Activated CD4-positive, alpha-beta T cell treated with anti-CD3 and anti-CD28 coated beads, Interleukin-2, amount 10 ng/mL, durations not matched to agents 24 days and 14 days (primary cell): ENCODE measurements at places on chromosomes 13 and 19.

DNA sequence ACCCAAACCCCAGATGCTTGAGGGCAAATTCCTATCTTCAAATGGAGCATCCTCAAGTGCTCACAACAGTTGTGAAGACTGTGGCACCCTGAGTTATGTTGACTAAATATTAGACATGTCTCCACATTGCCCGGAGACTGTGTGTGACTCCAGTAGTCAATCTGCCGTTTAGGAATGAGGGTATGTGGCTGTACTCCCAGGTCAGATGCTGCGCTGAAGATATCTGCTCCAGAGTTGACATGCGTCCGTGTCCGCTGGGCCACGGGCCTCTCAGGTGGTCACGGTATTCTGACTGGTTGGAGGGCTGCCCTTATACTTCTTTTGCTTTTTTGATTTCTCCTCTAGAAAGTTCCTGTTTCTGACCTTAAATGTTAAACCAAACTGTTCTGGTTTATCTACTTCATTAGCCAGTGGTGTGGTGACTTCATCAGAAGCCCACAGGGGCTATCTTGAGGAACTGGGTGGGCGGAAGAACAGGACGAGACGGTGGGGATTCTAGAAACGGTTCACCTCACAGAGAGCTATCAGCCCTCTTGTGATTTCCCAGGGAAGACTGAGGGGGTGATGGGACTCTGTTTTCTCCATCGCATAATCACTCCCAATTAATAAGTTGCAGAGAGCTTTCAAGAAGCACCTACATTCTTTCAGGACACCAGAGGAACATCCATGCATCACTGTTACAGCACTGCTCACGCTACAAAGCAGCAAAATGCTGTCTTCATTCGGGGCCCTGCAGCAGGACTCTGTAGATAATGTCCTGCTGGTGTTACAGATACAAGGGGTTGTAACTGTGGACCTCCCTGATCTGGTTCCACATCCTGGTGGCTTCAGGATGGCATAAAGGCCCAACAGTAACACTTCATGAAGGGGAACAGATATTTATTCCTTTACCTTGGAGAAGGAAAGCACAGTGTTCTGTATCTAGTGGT, 1.3 kb upstream of the LCP1 start:
- peak; percentile 67 for DNase-seq

DNA sequence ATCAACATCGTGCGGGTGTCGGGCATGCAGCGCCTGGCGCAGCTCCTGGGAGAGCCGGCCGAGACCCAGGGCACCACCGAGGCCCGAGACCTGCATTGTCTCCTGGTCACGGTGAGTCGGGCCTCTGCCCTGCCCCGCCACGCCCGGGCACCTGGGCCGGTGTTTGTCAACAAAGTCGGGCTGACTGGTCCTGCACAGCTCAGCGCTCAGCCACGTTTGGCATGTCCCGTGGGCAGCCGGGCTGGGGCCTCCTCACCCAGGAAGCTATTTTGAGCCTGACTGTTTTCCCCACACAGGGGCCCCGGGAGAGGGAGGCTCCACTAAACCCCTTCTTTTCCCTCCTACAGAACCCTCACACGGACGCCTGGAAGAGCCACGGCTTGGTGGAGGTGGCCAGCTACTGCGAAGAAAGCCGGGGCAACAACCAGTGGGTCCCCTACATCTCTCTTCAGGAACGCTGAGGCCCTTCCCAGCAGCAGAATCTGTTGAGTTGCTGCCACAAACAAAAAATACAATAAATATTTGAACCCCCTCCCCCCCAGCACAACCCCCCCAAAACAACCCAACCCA, 1.3 kb downstream of the GADD45B start:
- DNase-seq, result peak; percentile 83

DNA sequence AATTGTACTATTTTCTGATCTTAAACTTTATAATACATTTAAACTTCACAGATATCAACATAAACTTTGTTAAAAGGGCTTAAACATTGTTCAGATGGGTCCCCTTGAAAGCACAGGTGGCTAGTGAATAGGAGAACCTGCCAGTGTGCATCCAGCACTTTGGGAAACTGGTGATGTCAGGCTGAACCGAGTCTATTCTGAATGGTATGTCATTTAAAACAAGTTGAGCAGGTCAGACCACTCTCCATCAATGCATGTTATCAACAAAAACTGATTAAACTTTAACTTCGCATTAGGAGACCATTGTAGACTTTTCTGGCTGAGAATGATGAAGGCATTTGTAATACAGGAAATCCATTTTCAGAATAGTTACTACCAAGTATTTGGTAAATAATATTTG, 50.1 kb upstream of the FREM2 start:
- no peak for DNase-seq

GRCh38 chr13:114319441-114319913, 5.2 kb downstream of the CHAMP1 start:
- DNase-seq, result no peak

DNA sequence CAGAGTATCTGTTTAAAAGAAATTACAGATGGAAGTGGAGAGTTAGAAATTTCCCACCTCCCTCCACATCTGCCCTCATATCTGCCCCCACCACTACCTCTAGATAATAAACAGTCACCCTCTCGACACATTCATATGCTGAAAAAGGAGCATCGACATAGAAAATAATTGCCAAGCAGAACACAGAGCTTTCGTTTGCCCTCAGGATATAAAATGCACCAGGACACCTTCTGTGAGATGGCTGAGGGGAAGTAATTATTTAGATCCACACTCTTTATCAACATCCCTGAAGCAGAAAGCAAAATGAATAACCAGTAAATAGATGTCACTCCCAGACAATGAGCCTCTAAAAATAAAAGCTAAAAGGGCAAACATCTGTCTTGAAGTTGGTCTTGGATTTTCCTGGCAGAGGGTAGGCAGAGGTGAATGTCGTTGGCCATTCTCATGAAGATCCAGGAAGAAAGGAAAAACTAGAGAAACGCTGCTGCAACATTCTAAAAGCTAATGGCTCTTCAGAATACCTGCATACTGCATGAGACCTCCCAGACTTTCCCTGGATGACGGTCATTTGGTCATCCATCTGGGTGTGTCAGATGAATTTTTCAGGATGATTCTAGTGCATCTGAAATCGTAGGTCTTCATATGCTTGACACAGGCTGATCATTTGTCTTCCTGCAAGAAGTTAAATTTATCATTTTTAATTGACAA, 527.5 kb downstream of the RFC3 start:
- DNase-seq, result no peak

DNA sequence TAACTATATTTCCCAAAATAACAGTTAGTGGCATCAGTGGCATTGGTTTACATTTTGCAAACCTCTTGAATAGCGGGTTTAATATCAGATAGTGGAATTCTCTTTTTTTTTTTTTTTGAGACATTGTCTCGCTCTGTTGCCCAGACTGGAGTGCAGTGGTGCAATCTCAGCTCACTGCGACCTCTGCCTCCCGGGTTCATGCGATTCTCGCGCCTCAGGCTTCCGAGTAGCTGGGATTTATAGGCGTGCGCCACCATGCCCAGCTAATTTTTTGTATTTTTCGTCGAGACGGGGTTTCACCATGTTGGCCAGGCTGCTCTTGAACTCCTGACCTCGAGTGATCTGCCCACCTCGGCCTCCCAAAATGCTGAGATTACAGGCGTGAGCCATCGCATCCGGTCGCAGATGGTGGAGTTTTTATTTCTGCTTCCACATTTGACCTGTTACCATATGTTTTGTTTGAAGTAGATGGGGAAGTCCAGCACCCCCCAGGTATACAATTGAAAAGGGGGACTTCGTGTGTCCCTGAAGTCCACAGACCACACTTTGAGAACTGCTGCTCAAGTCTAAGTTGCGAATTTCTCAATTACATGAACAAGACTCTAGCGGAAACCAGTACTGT, 40.5 kb upstream of the XPO4 start:
- DNase-seq, result no peak

- no peak for DNase-seq
Observed at GRCh38 chr13:90447734-90448101, 899.8 kb upstream of the MIR17HG start.

DNA sequence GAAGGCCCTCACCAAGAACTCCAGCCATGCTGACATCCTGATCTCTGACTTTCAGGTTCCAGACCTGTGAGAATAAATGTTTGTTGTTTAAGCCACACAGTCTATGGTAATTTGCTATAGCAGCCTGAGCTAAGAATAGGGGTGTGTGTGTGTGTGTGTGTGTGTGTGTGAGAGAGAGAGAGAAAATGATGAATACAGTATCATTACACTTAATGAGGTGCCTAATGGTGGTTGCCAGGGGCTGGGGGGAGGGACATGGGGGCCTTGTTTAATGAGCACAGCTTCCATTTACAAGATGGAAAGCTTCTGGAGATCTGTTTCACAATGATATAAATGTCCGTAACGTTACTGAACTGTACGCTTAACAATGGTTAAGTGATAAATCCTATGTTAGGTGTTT, 53.8 kb upstream of the LATS2 start:
- no peak for DNase-seq

DNA sequence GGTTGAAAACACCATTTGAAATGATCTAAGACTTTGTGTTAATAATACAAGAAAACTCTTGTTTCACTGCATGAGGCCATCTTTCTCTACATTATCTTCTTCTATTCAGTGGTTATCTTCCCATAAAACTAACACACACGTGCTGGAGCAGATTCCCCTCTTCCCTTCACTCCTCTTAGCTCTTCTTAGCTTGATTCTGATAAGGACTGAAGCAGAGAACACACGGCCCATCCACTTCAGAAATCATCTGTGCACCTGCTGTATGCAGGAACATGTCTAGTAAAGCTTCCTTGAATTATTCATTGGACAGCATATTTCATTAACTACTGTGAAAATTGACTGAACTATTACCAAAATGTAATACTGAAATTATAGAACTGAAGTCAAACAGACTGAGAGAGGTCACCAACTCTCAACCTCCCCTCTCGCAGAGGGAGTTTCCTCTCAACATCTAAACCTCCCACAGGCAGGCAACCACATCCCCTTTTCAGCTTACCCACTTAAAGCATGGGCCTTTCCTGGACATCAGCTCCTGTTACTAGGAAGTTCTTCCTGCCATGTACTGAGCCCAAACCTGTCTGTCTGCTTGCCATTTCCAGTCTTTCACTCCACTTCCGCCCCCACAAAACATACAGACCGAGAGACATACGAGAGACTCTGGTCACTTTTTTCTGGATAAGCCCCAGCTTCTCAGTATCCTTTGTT, 113.9 kb downstream of the CRYL1 start:
- peak; percentile 85 for DNase-seq

DNA sequence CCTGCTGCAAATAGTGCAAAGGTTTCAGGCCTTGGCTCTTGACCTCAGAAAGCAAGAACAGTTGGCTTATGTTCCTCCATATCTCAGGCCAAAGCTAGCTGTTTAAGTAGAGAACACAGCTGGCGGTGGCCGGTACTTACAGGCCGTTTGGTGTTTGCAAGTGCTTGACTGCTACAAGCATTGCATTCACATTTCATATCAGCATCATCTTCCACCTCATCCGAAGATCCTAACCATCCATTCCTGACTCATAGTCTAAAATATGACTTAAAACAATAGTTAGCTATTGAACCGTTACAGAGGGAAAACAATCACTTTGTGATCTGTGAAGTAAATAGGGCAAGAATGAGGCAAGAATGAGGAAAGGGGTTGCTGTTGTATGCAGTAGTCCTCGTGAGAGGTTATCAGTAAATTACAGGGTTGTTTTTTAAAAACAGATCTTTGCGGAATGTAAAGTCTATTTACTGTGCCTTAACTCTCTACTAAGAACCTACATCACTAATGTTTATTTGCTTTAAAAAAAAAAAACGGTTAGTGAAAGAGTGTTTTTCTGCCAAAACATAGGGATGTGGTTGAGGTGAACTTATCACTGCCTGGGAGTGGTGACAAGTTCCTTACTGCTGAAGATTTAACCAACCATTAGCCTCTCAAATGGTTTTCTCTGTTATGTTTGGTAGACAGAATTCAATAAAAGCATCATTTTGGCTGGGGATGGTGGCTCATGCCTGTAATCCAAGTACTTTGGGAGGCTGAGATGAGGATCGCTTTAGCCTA, 21.6 kb upstream of the WDR88 start:
- DNase-seq, result no peak

DNA sequence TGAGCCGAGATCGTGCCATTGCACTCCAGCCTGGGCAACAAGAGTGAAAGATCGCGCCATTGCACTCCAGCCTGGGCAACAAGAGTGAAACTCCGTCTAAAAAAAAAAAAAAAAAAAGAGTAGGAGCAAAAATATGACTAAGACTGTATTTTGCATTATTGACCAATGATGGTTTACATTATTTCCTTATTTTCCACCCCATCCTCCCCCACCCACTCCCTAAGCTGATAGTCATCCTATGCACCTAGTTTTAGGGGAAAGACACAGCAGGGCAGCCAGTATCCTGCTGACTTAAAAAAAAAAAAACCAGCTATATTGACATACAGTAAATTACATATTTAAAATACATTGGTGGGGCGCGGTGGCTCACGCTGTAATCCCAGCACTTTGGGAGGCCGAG, 25.1 kb downstream of the VAV1 start:
- DNase-seq, result no peak

DNA sequence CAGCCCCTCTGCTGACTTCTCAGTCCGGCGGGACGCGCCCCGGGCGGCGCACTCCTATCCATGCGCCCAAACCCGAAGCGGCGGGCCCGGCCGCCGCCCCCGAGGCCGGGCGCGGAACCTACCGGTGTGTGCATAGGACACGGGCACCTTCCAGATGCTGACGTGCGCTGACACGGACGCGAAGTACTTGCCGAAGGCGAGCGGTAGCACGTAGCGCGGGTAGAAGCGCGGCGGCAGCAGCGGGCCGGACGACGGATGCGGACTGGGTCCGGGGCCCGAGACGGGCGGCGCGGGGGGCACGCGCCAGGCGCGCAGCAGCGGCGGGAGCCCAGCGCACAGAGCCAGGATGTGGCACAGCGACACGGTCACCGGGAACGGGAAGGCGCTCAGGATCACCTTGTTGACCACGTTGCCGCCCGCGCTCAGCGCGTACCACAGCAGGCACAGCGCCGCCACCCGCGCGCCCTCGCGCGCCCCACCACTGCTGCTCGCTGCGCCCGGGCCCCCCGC, 338 bp downstream of the SLC35E1 start:
- peak; percentile 84 for DNase-seq

DNA sequence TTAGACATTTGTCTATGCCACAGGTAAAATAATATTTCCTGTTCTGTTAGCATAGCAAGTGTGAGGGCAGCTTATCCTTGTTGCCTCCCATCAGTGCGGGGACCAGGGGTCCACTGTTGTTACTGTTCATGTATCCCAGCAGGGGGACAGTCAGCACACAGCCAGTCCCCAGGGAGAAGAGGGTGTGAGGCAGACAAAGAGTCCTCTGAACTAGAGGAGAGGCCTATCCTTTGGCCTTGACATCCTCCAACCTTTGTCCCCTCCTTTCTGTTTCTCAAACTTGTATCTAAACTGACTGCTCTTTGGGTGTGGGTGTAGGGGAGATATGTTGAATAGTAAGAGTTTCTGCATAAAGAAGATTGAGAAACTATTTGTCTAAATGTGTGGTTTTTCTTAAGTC, 2.9 kb upstream of the GPR18 start:
- no peak for DNase-seq

DNA sequence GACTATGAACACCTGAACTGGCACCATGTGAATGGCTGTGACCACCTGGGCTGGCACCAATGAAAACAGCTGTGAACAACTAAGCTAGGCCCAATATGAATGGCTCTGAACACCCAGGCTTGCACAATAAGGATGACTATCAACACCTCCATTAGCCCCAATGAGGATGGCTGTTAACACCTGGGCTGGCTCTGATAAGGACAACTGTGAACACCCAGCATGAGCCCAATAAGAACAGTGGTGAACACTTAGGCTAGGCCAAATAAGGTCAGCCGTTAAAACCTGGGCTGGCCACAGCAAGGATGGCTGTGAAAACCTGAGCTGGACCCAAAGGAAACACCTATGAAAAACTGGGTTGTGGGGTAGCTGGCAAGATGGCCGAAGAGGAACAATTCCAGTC, 1163.1 kb downstream of the UQCRFS1 start:
- no peak for DNase-seq
